ENCODE measurements at places on chromosomes 16 and 17.
A peak's percentile ranks its signal among the peaks of the same experiment; 100 is the strongest.

- no peak for DNase-seq
These were observed 68.1 kb downstream of the CDRT15 start for GRCh38 chr17:14168582-14168981.

- peak; percentile 25 for DNase-seq
These were observed 346.0 kb downstream of the GRIN2A start for GRCh38 chr16:9836118-9836736.

GRCh38 chr16:52265446-52265861 is 281.5 kb downstream of the TOX3 start:
- DNase-seq = no peak

GRCh38 chr16:2292221-2292620 is 24.3 kb upstream of the RNPS1 start:
- DNase-seq = no peak

DNA sequence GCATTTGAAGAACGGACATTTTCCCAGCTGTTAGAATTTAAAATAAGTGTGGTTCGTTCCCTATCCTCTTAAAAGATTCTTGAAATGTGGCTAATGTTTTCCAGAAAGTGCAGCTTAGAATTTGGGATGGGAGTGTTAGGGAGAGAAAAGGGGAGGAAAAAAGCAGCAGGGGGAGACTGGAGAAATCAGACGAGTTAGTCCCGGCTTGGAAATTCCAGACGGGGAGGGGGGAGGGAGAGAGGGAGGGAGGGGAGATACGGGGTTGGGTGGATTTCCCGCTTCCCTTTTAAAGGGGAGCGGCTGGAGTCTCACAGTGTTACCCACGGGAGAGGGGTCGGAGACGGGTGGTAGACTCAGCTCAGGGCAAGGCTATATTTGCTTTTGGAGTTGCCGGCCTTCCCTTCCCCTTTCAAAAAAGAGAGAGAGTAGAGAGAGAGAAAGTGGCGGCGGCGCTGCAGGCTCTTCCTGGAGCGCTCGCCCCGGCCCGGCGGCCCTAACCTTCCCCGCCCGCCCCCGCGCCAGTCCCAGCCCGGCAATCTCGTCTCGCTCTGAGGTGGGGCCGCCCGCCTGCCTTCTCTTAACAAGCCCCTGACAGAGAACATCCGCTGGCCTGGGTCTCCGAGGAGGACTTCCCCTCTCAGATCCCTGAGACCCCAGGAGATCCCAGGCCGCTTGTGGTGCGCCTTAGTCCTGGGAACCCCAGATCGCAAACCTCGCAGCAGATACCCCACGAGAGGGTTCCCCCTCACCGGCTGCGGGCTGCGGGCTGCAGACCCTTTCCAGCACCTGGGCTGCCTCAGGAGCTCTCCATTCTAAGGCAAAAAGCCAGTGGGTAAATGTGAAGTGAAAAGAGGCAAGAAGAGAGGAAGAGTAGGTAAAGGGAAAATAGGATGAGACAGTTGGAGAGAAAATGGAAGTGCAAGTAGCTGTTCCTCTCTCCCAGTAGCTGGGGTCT is 6.6 kb downstream of the IGF2BP1 start:
- DNase-seq = peak; percentile 61

DNA sequence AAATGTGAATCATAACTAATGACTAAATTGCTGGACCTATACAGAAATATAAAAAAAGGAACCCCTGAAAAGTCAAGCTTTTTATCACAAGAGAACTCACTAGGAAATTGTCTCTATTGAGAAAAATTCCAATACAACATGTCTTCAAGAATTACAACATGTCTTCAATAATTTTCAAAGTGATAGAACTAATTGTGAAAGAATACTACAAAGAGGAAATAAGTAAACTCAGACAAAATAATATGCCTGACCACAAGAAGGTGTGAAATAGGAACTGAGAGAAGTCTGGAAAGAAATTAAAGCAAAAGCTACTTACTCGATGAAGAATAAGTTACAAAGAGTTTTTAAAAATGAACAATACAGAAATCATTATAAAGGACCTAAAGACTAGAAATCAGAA is 29.9 kb upstream of the OR1G1 start:
- no peak for DNase-seq

- DNase-seq = no peak
These were observed 321.8 kb downstream of the HS3ST3B1 start for GRCh38 chr17:14622615-14623101.

- DNase-seq = peak; percentile 14
These were observed 50.2 kb downstream of the GRB7 start for GRCh38 chr17:39787743-39788484.

- DNase-seq = no peak
These were observed 163.5 kb downstream of the SDK2 start for GRCh38 chr17:73480740-73481139.

GRCh38 chr16:48596326-48596725 is 13.7 kb downstream of the N4BP1 start:
- DNase-seq = no peak

GRCh38 chr17:18980682-18981334 is 23.8 kb downstream of the FAM83G start:
- DNase-seq = no peak

- DNase-seq = no peak
These were observed 27.2 kb downstream of the SBK1 start for GRCh38 chr16:28319476-28320022.

- no peak for DNase-seq
These were observed 38.0 kb downstream of the ACSM2B start for GRCh38 chr16:20538181-20538580.

DNA sequence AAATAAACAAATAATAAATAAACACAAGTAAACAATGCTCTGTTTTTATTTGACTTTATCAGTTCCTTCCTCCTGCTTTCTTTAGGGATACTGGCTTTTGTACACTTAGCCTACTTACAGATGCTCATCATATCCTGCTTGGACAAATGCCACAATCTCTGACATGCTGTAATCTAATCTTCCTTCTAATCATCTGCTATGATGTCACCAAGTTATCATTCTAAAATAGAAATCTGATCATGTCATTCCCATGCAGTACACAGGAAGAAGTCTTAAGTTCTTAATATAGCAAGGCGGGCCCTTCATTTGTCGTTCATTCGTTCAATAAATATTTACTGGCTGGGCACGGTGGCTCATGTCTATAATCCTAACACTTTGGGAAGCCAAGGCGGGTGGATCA is 9.1 kb upstream of the UBB start:
- no peak for DNase-seq

DNA sequence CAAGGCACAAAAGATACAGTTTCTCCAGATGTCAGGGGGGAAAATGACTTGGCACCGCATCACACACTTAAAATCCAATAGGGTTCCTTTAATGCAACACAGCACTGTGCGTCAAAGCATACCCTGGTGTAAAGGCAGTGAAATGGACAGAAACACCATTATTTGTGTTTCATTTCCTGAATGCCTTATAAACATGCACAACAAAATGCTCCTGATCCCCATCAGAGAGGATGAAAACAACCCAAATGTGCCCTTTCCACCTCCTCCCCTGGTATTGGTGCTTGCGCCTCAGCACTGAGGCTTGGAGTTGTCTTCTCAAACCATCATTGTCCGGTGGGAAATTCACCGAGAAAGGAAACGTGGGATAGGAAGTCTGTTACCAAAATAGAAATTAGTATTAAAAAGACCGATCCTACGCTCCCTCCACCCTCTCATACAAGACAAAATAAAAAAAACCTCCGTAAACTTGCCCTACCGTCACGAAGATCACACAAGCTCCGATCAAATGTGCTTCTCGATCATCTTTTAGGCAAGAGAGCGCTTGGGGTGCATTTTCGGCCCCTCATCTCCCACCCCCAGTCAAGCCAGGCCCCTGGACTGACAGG is 722 bp downstream of the CDC27 start:
- DNase-seq = no peak

- DNase-seq = peak; percentile 74
These were observed 621 bp upstream of the CSHL1 start for GRCh38 chr17:63911657-63912100.

DNA sequence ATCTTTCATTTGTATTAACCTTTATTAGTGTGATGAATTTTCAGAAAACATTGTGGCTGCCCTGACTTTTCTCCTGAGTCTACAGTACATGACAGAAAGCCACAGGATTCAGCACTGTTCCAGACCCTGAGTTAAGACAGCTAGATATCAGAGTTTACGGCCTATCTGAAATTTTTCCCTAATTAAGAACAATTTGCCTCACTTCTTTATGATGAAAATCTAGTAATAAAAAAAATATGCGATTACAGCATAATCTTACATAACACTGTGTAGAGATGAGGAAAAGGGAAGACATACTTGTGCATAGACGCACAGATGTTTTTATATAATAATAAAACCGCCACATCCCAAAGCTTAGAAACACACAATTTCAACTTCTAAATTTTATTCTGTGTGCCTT is 7.3 kb downstream of the SPOP start:
- no peak for DNase-seq

GRCh38 chr17:43906951-43907424 is 348 bp downstream of the MPP2 start:
- DNase-seq = no peak

DNA sequence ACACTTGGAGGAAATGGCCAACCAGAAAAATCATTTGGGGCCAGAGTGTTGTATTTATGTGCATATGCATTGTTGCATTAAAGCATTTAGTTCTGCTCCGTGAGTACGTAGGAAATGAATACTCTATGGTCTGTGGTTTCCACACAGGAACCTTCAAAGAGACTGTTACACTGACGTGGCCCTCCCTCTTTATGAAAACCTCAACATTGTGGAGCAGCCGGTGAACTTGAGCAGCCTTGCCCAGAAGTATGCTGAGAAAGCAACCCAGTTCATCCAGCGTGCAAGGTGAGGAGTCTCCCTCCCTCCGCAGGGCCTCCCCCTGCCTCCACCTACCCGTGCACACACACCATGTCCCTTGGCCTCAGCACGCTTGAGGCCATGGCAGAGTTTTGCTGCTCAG is 65.2 kb downstream of the ARSG start:
- no peak for DNase-seq

GRCh38 chr16:13999895-14000425 is 71.2 kb upstream of the MRTFB start:
- peak; percentile 61 for DNase-seq

- DNase-seq = no peak
These were observed 1.5 kb upstream of the MRPS34 start for GRCh38 chr16:1774448-1774780.

DNA sequence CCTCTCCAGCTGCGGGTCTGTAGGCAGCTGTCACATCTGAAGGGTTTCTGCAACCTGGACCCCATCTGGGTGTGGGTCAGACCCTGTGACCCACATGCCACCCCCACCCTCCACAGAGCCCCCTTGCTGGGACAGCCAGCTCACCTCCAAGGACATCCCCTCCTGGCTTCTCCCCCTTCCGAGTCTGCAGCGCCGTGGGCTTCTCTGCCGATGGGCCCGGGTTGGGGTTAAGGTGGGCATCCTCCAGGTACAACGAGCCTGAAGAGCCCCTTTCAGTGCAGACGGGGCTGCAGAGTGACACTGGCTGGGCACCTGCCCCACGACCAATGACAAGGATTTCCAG is 28.9 kb downstream of the OR1D5 start:
- no peak for DNase-seq

DNA sequence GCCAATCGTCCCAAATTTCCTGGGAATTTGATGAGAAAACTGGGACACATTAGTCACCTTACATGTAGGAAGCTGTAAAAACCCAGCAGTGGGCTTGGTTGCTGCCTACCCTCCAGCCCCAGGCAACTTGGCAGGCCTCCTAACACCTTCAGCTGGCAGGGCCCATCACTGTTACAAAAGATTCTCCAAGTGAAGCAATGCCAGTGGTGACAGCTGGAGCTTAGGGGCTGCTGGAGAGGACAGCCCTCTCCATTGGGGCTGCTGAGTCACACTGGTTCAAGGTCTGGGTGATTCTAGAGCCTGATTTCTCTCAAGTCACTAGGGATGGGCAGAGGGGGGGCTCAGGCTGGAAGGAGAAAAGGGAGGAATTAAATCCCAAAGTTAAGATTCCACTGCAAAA is 180.6 kb downstream of the COPRS start:
- DNase-seq = no peak

DNA sequence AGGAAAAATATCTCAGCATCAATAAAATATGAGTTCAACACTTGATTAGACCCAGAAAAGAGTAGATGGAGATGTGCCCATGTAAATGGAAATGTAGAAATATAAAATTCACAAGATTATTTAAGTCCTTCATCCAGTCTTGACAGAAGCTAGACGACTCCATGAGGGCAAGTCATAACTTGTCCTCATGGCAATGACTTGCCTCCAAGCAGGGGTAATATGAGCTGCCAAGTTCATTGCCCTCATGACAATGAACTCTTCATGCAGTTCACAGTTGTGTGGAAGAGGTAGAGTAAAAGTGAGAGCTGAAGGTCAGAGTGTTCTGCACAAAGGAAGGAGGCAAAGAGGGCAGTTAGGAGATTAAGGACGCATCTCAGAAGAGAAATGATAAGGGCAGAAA is 22.3 kb downstream of the CDH11 start:
- no peak for DNase-seq

DNA sequence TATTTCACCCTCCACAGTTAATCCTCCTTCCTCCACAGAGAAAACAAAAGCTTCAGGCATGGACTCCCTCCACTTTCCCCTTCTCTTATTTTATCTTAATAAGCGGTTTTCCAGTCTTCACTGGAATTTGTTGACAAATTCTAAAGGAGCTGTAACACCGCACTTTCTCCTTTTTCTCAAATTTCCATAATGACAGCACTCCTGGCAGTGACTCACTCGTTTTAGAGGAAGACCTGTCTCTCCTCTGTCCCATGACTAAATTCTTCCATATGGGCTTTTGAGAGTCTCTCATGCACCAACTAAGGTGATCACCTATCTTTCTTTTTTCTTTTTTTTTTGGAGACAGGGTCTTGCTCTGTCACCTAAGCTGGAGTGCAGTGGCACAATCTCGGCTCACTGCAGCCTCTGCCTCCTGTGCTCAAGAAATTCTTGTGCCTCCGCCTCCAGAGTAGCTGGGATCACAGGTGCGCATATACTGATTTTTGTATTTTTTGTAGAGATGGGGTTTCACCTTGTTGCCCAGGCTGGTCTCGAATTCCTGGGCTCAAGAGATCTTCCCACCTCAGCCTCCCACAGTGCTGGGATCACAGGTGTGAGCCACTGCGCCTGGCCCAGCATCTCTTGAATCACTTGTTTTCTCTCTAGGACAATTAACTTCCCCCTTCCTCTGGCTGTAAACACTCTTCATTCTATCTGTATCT is 7.7 kb downstream of the ITGAM start:
- DNase-seq = no peak

DNA sequence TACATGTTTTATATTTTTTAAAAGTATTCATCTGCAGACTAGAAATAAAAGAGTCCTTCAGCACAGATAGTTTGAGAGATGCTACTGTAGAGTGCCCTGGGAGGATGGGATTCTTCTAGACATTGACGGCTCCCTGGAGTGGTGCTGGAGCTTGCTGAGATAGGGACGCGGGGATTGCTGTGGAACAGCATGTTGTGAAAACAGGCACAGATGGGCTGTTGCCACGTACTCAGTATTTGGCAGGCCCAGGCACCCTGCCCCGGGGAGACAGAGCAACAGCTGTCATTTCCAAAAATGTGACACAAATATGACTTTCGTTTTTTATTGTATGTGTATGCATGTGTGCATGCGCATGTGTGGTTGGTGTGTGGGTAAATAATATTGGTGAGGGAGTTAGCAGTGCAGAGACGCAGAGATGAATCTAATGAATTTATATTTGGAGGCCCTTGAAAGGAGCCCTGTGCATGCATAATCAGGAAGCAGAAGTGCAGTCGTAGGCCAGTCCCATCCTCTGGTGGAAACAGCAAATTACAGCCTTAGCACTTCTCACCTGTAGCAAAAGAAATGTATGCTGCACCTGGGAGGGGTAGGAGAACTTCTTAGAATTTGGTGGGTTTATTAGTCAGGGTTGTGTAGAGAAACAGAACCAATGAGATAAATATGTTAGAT is 6.2 kb upstream of the ABCA8 start:
- no peak for DNase-seq

- DNase-seq = no peak
These were observed 2.9 kb upstream of the WSB1 start for GRCh38 chr17:27290916-27291598.

Measured in K562 (cell line).